Umbilical cord (tissue), 2 donors: ENCODE measurements at places on chromosomes 11 and 22.

DNA sequence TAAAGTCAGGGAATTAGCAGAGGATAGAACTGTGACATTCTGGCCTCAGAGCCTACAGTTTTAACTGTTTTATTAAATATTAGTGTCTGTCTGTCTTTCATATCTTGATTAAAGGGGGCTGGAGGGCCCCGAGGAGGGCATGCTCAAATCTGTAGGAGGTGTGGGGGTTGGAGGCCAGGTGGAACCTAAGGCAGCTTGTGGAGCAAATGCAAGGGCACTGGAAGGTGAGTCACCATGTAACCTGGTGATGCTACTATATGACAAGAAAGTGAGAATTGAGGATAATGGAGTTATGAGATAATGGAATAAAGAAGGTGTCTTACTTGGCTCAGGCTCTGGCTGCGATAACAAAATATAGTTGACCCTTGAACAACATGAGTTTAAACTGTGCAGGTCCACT is 27.3 kb upstream of the TMEM86A start:
- no peak for DNase-seq

DNA sequence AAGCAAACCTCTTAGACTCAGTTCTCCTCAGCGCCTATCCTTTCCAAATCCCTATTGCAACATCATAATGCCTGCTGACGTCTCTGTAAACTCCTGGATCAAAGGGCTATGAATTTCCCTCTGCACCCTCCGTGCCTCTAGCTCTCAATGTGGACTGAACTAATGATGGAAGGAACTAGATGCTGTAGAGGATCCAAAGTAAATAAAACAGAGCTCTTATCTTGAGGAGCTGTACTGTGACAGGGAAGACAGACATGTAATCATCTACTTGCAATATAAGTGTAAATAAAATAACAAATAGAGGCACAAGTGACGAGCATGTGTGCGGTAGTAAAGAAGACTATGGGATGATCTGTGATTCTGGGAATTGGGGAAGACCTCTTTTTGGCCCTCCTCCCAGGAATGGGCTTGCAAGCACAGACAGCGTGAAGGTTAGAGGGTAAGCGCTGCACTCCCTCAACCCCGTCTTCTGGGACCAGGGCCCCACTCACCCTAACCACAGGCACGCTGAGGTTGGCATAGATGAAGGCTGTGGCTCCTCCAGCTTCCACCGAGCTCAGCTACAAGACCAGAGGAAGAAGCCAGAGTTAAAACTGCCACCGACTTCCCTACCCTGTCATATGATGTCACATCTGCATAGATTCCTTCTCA is 42.2 kb downstream of the P4HA3 start:
- DNase-seq = peak; percentile 90

DNA sequence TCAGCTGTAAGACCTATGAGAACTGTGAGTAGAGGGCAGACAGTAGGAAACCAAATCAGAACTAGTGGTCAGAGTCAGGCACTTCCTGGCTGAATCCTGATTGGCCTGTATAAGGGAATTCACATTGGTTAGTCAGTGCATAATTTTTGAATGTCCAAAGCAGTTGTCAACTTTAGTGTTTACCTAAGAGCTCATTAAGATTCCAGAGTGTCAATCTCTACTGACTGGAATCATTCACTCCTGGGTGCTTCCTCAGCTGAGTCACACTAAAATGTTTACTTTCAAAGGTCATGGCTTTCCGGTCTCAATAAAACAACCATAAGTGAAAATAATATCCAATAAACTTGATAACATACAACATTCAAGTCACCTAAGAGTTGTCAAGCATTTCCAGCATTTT is 306.1 kb downstream of the C11orf87 start:
- no peak for DNase-seq

- no peak for DNase-seq
Measured at GRCh38 chr11:131849485-131849884, 479.1 kb downstream of the NTM start.

- DNase-seq = no peak
Measured at GRCh38 chr11:26859416-26859815, 134.5 kb upstream of the FIBIN start.

DNA sequence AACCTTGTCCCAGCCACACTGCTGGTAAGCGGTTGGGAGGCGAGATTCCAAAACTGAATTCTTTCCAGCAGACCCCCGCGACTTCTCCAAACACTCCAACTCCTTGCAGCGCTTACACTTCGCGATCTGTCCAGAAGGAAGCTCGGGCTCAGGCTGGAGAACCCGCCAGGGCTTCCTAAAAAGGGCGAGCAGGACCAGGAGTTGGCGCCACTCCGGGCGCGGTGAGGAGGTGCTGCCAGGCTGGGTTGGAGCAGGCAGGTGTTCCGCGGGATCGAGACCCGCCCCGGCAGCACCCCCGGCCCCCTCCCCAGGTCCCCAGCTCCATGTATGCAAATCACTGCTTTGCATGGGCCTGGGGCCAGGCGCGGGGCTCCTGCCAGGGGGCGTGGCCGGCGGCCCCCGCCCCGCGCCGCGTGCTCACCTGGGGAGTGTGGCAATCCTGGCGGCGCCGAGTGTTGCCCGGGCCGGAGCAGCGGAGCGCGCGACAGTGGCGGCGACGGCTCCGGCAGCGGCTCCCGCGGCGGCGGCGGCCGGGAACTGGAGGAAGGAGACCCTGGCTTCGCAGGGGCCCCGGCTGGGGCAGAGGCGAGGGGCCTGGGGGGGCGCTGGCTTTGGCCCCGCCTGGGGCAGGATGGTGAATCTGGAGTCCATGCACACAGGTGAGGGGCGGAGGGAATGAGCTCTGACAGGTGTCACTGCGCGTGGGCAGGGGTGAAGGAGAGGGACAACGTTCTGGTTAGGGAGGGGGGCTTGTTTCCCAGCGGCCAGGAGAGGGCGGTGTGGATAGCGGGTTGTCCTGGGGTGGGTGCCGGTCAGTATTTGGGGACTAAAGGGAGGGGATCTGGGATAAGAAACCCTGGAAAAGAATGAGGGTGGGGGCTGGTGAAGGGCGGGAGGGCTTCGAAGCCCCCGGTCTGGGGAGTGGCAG is at the start of gene POU2F3:
TSS of gene POU2F3 (plus strand) at position 428 of the 928 bp plus-strand sequence. CDS start at position 632, 204 bp downstream.
- no peak for DNase-seq

- no peak for DNase-seq
Measured at GRCh38 chr11:95363164-95363563, 132.2 kb upstream of the SESN3 start.

DNA sequence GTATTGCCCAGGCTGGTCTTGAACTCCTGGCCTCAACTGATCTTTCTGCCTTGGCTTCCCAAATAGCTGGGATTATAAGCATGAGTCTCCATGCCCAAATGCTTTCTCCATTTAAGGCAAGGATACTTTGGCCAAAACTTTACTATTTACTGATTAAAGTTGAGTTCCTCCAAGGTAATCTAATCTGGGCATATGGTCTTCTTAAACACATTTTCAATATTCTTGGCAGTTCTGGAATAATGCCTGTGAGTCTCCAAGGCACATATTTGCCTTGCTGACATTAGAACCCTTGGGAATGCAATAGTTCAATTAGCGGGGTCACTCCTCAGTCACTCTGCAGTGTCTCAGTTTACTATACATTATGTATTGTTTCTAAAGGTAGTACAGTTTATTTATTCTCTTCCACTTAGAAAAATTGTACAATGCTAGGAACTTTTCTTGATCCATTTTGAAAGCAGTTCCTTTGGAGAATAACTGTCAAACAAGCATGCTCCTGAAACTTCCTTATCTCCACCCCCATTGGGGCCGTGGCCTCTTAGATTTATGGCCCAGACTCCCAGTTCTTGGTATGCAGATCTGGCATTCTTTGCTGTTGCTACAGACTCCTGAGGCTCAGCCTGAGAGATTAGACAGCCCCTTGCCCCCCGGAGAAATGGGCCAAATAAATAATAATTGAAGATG is 13.1 kb upstream of the RAB38 start:
- DNase-seq = peak; percentile 97

DNA sequence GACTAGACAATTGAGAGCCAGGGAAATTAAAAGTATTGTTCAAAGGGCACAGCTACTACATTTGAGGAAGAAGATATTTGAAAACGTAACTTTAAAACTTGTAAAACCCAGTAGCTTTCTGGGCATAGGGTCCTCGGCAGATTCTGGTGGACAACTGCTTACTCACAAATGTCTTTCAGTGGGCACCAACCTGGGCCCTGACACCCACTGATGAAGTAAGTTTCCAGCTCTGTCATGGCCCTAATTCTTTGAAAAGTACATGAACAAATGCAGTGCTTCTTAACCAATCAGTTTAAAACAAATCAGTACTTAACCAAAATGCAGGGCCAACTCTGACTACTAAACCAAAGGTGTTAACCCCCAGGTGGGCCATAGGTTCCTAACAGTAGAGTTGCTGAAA is 1170.1 kb downstream of the LRRC4C start:
- DNase-seq = no peak

DNA sequence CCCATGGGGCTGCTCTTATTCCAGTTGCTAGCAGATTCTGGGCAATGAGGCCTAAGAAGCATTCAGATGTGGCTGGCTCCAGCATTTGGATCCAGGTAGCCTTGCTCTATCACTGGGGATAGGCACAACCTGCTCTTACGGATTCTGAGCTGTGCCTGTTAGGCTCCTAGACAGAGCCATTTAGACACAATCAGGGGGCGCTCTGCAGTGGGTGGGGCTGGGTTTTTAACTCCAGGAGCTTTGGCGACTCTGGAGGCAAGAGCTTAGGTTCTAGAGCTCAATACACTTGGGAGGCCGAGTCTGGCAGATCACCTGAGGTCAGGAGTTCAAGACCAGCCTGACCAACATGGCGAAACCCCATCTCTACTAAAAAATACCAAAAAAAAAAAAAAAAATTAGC is 32.0 kb downstream of the KCNC1 start:
- DNase-seq = no peak

DNA sequence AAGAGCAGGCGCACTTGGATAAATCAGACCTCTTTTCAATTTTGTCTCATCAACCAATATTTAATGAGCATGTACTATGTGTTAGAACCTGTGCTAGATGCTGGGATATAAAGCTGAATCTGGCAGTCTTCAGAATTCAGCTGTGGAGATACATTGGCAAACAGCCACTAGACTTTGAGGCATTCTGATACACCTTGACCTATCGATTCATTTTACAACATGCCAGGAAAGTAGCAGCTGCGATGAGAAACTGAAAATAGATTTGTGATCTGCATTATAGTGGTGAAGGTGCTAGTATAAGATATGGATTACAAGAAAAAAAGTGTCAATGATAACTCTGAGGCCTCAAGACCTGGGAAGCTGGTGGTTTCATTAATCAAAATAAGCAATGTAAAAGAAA is 1338.1 kb upstream of the TENM4 start:
- DNase-seq = no peak

GRCh38 chr22:28075358-28075981 is 156.4 kb upstream of the PITPNB start:
- DNase-seq = peak; percentile 87

DNA sequence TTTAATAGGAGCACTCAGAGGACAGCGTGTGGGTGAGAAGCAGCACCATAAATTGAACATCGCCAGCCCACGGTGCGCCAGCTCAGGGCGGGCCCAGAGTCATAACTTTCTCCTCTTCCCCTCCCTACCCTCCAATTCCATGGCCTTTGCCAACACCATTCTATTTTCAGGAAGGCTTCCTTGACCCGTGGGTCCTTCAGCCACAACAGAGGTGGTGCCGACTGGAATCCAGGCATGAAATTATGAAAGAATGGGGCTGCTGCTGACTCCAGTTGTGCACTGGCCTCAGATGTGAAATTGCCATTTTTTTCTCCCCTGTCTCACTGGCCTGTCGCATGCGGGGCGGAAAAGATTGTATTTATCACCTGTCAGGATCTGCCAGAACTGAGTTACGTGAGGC is 345.9 kb downstream of the MIAT start:
- DNase-seq = no peak

DNA sequence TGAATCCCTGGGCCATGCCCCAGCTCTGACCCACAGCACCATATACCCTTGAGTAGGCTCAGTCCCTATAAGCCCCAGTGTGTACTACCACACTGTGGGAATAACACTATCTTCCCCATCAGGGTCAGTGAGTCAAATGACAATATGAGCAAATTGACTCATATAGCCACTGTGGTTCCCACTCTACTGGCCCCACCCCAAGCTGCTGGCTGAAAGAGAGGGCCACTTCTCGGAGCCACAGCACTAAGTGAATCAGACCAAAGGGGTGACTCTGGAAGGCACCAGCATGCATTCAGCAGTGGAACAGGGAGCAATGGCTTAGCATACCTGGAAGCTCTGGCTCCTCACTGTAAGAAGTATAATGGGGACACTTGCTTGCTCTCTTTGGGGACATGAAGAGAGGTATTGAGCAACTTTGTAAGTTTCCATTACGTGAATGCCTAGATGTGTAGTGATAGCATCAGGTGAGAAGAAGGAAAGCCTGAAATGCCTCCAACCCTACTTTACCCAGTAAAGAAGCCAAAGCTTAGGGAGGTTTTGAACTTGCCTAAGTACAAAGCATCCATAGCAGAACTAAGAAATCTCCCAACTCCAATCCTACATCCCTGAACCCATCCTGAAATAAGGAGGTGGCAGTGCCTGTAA is 13.5 kb downstream of the CD59 start:
- no peak for DNase-seq

GRCh38 chr11:57651408-57651807 is 1.7 kb upstream of the YPEL4 start:
- no peak for DNase-seq

GRCh38 chr11:86147004-86147403 is 78.1 kb upstream of the PICALM start:
- DNase-seq = no peak

DNA sequence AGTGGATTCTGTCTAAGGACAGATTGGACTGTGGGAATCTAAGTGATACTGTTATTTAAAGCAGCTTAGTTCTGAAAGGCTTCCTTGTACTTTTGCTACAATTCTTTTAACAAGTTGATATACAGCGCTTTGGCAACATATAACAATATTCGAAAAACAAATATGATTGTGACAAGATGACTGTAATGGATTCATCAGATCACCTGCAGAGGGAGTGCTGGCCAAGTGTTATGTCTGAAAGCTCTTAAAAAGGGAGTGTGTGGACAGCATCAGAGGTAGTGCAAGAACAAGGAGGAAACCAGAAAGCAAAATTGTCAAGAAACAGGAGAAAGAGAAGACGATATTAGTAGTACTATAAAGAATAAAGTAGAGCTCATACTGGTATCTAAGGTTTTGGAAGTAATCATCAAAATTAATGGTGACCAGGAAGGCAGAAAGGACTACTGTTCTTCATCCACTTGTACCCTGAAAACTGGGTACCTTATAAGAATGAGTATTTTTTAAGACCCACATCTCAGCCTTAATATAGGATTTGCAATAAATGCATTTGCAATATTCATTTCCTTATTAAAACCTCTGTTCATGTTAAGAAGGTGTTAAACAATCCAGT is 1112.0 kb upstream of the CCDC90B start:
- no peak for DNase-seq

DNA sequence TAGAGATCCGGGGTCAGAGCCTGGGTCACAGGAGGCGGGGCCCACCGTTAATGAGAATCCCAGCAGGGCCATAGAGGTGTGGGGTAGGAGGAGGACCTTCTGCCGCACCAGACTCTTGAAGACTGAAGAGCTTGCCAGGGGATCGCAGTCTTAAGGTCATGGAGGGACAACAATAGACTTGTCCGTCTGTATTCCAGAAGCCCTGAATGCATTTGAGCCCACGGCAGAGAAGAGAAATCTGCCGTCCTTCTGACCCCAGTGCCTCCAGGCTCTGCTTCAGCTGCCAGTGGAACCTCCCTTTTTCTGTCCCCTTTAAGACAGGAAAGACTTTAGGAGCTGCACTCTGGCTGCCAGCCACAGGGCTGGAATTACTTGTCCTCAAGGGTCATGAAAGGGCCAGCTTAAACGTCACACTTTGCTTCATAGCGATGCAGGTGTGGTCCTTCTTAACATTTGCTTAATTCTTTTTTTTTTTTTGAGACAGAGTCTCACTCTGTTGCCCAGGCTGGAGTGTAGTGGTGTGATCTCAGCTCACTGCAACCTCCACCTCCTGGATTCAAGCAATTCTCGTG is 15.5 kb upstream of the ST3GAL4 start:
- peak; percentile 77 for DNase-seq
